ENCODE measurements at places on chromosomes 7 and 10.

DNA sequence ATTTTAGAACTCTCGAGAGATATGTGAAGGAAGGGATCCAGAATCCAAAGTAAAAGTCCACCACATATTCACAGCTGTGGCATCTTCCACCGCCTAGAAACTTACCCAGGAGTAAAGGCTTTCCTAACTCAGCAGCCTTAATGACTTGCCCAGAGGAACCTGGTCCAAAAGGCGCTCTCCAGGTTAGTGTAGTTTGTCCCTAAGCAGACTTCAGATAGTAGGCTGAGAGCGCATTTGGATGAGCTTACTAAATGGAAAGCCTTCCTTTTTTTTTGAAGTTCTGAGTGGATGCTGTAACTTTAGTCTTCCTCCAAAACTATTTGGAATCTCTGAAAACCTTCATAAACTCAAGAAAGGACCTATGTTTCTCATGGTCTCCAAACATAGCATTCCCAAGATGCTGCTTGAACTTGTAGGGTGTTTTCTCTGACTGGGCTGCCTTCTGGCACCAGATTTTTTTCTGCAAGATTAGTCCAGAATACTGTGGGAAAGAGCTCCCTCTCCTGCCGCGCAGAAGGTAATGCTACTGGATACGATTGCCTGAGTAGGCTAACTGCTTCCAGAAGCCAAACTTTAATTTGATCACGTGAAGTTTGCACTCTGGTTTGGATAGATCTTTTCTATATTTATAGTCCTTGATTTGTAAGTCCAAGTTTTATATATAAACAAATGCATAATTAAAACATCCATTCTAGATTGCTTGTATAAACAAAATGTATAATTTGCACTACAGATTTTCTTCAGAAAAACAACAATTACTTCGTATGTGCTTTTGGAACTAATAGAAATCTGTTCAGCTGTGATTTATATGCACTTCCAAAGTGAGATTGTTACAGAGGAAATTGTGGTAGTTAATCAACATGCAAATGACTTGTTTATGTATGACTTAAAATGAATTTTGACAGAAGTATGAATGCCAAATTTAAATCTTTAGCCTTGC is 19.6 kb upstream of the GPR37 start:
- DNase-seq = no peak

GRCh38 chr7:99210265-99210970 is 2.5 kb upstream of the KPNA7 start:
- no peak for DNase-seq

GRCh38 chr7:117485118-117485620 is 5.3 kb downstream of the CFTR start:
- DNase-seq = no peak

DNA sequence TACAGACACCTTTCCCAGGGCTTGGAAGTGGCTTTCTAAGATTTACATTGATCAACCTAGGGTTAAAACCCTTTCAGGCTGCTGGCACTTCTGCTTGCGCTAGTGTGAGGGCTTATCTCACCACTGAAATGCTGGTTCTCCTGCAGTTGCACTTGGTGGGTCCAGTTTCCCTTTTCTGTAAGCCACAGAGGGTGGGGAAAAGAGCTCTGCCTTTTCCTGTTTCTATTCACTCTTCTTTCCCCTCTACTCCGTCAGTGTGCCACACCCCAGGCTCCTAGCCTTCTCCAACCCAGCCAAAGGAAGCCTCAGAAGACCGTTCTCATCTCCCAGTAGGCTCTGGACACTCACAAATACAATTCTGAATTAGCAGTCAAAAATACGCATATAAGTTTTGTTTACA is 19.0 kb upstream of the CAPZA2 start:
- DNase-seq = no peak

All from stimulated activated CD8-positive, alpha-beta memory T cell treated with anti-CD3 and anti-CD28 coated beads, Interleukin-15, amount 100 ng/mL, for 24 hours (primary cell).